ENCODE measurements at places on chromosomes 16 and 17. TPM values are rescaled to one million over a fixed set of nuclear protein-coding genes. Genes with fewer than 3 reads are reported as not detected.
A peak's percentile ranks its signal among the peaks of the same experiment; 100 is the strongest.

The EVPLL gene
- total RNA-seq, result not detected

GRCh38 chr17:49703557-49704277 is 4.0 kb downstream of the SLC35B1 start:
- no peaks in the 10 kb centered on the region for H3K27me3 ChIP-seq
- no peaks in the 10 kb centered on the region for H3K36me3 ChIP-seq
- H3K4me3 ChIP-seq, result no peak overlapping the region

GRCh38 chr17:18963126-18964017 is 11.4 kb downstream of the SLC5A10 start:
- H3K27ac ChIP-seq, result no peak overlapping the region
- no peak for DNase-seq
- no peaks in the 10 kb centered on the region for H3K27me3 ChIP-seq

DNA sequence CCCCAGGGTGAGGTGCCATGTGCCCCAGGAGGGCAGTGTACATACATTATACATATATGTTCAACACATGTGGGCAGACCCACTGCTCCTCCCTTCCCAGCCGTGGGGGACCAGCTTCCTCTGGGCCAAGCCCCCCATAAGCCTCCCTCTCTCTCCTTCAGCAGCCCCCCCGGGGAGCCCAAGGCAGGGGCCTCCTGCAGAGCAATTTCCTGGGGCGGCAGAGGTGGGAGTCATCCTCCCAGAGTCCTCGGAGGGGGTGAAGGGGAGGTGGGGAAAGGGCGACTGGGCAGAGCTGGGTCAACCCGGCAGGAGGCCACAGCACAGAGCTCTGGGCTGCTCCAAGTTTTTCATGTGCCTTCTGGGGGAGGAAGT is 235.1 kb downstream of the ZNF423 start:
- peak overlapping the region; percentile 77 for H3K27ac ChIP-seq
- H3K4me1 ChIP-seq, result peaks cover 14% of the 10 kb centered on the region
- DNase-seq, result peak; percentile 20
- no peaks in the 10 kb centered on the region for H3K36me3 ChIP-seq
- H3K27me3 ChIP-seq, result no peaks in the 10 kb centered on the region

GRCh38 chr17:42405963-42406495 is 17.0 kb downstream of the CAVIN1 start:
- H3K36me3 ChIP-seq, result no peaks in the 10 kb centered on the region
- no peaks in the 10 kb centered on the region for H3K27me3 ChIP-seq
- H3K4me3 ChIP-seq, result no peak overlapping the region
- DNase-seq, result peak; percentile 90
- H3K27ac ChIP-seq, result peak overlapping the region; percentile 91

The PRKAR1A gene
- 470 TPM for total RNA-seq

The C16orf74 gene
- not detected for total RNA-seq

- no peaks in the 10 kb centered on the region for H3K27me3 ChIP-seq
- H3K4me3 ChIP-seq, result peak overlapping the region; percentile 87
- DNase-seq, result no peak
- peak overlapping the region; percentile 94 for H3K27ac ChIP-seq
Observed at GRCh38 chr16:84820305-84820684, 510 bp downstream of the CRISPLD2 start.

DNA sequence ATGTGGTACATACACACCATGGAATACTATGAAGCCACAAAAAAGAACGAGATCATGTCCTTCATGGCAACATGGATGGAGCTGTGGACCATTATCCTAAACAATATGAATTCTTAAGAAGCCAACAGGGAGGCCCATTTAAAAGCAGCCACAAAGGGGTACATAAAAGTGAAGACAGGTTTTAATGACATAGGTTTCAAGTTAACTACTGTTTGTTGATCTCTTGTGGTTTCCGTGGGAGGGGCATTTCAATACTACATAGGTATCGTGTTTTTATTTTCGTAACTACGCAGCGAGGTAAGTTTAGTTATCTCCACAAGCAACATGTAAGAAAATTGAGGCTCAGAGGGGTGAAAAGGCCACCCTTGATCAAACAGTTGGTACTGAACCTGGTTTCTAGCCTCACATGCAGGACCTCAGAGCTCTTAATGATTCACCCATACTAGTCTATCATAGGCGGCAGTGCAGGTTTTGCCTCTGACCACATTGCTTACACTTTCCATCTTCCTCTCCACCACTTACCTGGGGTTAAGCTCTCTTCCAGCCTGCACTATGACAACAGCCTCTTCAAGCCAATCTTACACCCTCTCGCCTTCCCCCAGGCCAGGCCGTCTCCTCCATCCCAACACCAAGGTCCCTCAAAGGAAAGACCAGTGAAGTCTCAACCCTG is 534.1 kb upstream of the HSBP1 start:
- no peaks in the 10 kb centered on the region for H3K27me3 ChIP-seq
- no peak overlapping the region for H3K4me3 ChIP-seq
- no peak for DNase-seq
- no peak overlapping the region for H3K27ac ChIP-seq
- no peaks in the 10 kb centered on the region for H3K36me3 ChIP-seq

DNA sequence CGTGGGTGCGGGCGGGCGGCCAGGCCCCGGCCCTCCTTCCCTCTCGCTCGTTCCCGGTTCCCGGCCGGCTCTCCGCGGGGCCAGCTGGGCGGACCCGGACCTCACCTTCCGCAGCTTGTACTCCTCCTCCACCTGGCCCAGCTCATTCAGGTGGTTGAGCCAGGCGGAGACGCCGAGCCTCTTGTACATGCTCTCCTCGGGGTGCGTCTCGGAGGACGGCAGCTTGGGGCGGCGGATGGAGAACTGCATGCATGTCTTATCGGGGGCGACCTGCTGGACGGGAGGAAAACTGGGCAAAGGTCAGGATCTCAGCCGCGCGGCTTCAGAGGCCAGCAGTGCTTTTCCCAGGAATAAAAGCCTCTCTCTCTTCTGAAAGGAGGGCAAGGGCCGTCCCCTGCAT is 85.4 kb downstream of the TBC1D16 start:
- H3K4me3 ChIP-seq, result no peak overlapping the region
- H3K27me3 ChIP-seq, result no peaks in the 10 kb centered on the region
- no peak overlapping the region for H3K27ac ChIP-seq
- DNase-seq, result peak; percentile 13
- H3K36me3 ChIP-seq, result no peaks in the 10 kb centered on the region

The PLXDC1 gene
- 3.3 TPM for total RNA-seq

Data from uterus (tissue), 4 donors.